ENCODE measurements at places on chromosomes 2 and 18.
A peak's percentile ranks its signal among the peaks of the same experiment; 100 is the strongest.

DNA sequence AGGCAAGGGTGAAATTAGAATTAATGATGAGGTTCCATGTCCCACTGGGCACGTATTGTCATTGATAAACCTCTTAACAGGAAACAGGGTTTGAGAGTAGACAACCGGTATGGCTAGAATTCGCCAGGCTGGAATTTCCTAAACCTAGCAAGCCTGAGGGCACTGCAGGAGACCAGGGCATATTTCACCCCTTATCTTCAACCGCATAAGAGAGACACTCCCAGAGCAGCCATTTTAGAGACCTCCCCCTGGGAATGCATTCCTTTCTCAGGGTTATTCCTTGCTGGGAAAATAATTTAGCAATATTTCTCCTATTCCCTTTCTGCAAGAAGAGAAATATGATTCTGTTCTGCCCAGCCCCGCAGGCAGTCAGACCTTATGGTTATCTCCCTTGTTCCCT lies 334.6 kb upstream of the LYPD1 start:
- DNase-seq = no peak

- no peak for DNase-seq
Measured at GRCh38 chr2:176099728-176100546, at the start of gene HOXD12. HOXD12 (plus strand) TSS chr2:176099795; CDS start chr2:176099802, 7 bp downstream.

- no peak for DNase-seq
Measured at GRCh38 chr2:36783246-36783645, 86.7 kb downstream of the VIT start.

- DNase-seq = peak; percentile 16
Measured at GRCh38 chr2:111702119-111702803, 181.7 kb downstream of the ANAPC1 start.

DNA sequence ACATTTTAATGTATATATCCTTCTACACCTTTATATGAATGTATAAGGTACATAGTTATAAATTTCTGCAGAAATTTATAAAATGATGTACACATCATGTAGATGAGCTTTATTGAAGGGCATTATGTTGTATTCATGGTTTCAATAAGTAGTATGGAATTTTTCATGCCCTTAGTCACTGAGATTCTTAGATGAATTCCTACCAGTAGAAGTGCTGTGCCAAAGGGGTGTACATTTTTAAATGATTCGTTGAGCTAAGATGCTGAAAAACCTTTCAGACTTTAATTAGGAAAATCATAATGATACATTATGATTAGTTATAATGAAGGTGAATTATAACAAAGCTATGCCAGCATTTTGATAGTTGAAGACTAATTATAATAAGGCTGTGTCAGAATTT lies 115.2 kb downstream of the ZNF236 start:
- DNase-seq = no peak

DNA sequence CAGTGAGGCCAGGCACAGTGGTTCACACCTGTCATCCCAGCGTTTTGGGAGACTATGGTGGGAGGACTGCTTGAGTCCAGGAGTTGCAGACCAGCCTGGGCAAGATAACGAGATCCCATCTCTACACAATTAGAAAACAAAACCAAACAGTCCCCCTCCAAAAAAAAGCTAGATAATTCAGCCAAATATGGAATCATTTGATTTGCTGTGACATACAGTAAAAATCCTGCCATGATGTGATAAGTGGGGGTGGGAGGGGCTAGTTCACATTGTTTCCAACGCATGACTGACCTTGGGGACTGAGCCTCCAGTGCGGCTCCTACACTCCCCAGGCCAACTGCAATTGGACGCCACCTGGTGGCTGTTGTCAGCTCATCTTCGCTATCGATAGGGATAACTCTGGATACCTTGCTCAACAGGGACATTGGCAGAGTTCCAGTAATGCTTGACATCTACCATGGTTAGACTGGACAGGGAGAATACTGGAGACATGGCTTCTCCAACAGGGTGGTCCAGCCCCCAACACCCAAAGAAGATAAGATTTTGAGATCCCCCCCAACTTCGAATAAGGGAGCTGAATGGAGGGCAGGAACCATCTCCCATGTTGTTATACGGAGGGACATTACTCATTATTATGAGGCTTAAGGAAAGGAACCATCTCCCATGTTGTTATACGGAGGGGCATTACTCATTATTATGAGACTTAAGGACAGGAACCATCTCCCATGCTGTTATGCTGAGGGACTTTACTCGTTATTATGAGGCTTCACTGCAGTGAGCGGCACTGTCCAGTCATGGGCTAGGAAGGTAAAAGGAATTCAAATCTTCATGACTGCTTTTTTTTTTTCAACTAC lies 135.9 kb downstream of the TGIF1 start:
- peak; percentile 44 for DNase-seq

DNA sequence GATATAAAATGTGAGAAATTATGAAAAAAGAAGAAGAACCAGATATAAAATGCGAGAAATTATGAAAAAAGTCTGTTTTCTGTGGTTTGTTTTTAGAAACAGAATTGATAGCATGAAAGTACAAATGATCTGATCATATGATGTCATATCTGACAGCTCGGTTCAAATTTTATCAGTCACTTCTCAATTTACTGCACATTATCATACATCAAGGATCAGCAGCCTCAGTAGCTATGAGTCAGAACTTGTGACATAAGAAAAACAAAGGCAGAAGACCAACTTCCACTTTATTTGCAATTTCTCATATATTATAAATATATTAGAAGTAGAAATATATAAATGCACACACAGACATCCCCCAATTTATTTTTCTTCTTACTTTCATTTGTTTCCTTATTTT lies 634.0 kb downstream of the LRP1B start:
- DNase-seq = no peak

GRCh38 chr2:108396845-108397244 lies 19.1 kb downstream of the SULT1C4 start:
- DNase-seq = no peak

DNA sequence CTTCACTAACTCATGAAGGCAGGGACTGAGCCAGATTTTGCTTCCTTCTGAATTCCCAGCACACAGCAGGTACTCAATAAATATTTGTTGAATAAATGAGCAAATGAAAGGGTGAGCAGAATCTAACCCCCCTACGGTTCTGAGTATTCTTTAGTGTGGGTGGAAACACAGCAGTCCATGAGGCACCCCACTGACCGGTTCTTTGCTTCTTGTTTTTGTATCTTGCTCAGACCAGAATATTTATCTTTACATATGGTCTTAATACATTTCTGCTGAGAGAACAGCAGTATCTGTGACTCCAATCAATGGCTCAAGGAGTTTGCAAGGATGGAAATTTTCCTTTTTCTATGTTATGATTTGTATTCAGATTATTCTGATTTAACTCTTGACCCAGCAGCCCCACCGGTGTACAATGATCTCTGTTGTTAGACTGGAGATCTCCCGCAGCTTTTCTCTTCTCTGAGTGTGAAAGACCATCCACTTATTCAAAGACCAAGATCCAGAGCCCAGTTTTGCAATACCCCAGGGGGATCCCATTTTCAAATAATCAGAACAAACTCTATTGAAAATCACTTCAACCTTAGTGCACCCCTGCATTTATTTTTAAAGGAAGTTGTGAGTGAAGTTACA lies 506.5 kb upstream of the TNP1 start:
- no peak for DNase-seq

DNA sequence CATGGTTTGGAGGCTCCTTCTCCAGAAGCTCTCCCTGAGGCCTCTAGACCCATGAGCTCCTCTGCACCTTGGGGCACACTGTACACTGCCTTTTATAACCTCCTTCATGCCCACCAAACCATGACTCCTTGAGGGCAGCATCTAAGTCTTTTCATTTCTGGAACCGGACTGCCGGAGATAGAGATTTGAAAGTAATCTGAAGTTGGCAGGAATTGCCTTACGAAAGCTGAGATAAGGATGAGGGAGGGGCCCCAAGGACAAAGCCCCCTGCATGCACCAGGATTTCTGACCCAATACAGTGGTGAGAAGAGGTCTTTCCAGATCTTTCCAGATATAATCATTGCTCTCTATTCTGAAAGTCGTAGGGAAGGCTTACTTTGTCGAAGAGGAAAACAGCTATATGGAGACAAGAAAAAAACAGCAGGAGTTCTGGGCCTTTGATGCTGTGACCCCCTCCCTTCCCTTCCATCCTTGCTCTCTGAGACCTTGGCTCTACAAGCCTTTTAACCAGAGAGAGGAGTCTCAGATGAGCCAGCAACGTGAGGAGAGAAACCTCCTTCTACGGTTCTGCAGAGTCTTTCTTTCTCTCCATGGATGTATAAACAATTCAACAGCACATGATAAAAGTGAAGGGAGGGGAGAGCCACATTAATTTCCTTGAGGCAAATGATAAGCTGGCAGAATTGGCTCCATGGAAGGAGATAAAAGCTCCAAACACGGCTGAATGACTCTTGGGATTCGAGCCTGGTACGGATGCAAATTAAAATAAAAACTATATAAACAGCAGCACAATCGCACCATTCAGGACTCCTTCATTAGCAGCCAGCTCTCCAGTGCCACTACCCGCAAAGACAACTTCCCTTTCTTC lies 88.0 kb upstream of the RTN4 start:
- DNase-seq = no peak

- DNase-seq = no peak
Measured at GRCh38 chr2:224407241-224407701, 5.4 kb upstream of the FAM124B start.

- DNase-seq = no peak
Measured at GRCh38 chr2:57696016-57696415, 350.6 kb upstream of the VRK2 start.

GRCh38 chr18:37654731-37655369 lies 89.3 kb upstream of the CELF4 start:
- no peak for DNase-seq

GRCh38 chr2:64230540-64230939 lies 86.3 kb upstream of the PELI1 start:
- no peak for DNase-seq

GRCh38 chr18:79850731-79851130 lies 53.0 kb downstream of the KCNG2 start:
- no peak for DNase-seq

- DNase-seq = no peak
Measured at GRCh38 chr2:96389736-96390135, 54.2 kb downstream of the NCAPH start.

- DNase-seq = no peak
Measured at GRCh38 chr2:195768431-195768830, 111.4 kb downstream of the SLC39A10 start.

GRCh38 chr18:23311351-23312121 lies 141.6 kb upstream of the RIOK3 start:
- DNase-seq = no peak

All from stimulated activated CD8-positive, alpha-beta memory T cell treated with anti-CD3 and anti-CD28 coated beads, Interleukin-7, amount 100 ng/mL, for 4 hours (primary cell).